ENCODE measurements at places on chromosomes 5 and 9.

DNA sequence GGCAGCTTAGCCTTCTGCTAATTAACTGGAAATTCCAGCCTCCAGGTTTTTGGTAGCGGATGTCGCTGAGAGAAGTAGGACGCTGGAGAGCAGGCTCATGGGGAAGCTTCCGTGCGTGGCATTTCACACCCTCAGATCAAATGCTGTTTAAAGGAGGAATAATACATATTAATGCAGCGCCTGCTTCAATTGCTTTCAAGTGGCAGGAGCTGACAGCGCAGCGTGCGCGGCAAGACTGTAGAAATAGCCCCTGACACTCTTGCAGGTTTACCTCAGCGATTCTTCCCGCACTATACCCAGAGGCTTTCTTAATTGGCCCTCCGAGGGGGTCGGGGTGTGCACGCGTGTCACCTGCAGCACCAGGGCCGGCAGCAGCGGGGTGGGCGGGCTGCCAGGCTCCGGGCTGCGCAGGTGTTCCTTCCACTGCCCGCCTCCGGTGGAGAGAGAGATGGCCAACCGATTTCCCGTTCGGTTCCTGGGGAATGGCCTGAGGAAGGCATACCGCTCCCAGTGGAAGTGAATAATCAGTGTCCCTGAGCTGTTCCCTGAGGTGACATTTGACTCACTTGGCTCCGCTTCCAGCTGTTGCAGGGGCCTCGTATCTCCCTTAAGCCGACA lies 427.9 kb downstream of the KCTD16 start:
- no peak for DNase-seq

GRCh38 chr5:123448017-123448617 lies 24.9 kb upstream of the CEP120 start:
- DNase-seq, result no peak

DNA sequence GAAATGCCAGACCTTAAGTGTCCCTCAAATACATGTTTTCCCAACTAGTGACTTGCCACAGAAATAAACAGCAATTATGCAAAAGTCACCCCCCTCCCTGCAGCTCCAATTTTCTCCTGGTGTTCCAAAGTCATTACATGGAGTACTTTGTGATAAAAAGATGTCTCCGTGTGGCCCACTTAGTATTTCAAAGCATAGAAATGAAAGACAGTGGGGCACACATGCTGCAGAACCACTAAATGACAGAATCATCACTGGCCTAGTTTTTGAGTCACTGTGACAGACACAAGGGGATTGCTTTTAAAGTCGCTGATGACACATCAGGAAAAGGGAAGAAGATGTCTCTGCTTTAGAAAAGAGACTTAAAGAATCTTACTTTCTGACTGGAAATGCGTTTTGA lies 323.4 kb downstream of the PSAT1 start:
- no peak for DNase-seq

GRCh38 chr9:38195737-38196161 lies 126.7 kb upstream of the SHB start:
- DNase-seq, result no peak

DNA sequence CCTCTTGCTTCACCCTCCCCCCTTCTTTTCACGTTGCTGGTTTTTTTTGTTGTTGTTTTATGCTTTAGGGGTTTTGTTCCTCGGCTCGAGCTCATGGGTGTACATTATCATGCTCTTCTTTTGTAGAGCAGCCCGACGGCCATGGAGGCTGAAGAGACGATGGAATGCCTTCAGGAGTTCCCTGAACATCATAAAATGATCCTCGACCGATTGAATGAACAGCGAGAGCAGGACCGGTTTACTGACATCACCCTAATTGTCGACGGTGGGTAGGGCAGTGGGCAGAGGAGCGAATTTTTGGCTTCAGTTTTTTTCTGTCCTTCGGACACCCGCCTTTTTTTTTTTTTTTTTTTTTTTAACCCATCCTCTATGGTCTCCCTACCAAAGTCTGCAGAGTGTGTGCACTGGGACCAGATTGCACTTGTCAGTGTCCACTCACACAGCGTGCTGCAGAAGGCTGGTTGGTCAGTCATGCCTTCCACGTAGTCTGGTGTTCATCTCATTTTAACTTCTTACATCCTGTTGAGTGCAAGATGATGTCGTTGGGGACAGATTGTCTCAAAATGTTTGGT lies 1.3 kb downstream of the ZNF131 start:
- peak; percentile 35 for DNase-seq

DNA sequence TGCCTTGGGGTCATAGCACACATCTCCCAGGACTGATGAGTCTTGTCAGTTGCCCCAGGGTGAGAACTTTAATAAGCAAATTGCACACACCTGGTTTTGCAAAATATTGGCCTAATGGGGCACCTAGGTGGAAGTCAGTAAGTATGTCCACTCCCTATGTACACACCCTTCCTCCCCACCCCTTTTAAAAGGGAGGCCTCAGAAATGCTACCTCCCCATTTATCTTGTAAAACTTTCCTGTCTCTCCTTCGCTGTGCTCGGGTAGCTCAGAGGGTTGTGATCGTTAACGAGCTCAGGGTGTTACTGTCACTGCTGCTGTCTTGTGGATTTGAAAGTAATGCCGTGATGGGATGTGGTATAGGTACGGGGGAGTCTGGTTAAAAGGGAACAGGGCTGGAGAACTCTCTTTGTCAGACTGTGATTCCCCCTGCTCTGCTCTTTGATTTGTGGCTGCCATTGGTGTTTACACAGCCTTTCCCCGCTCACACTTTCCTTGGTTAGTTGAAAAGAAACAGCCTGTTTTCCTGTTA lies 26.2 kb downstream of the ZNF462 start:
- peak; percentile 86 for DNase-seq

DNA sequence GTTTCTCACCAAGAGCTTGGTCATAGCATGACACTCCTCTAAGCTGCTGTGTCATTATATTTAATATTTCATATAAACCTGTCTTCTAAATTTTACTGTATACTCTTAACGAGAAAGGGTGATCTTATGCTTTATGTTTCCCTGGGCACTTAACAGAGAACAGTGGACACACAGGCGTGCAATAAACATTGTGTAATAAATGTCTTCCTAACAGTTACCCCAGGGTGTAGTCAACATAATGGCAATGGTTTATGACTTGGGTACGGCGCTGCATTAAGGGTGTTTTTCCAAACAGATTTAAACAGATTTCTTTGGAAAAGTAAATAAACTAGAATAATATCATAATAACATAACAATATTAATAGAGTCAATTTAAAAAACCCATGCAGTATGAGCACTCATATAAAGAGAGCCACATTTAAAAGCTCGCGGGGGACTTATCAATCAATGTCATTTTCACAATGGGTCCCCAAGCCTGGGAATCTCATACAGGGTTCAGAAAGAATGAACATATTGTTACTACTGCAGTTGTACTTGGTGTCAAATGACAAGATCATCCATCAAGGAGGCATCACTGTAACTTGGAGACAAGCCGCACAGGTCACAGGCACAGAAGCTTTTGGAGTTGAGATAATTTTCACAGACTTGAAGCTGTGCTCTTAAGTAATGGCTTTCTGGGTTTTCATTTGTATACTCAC lies 376.4 kb downstream of the CTNND2 start:
- no peak for DNase-seq

- peak; percentile 80 for DNase-seq
Observed at GRCh38 chr9:90546200-90546599, 96.4 kb downstream of the DIRAS2 start.

DNA sequence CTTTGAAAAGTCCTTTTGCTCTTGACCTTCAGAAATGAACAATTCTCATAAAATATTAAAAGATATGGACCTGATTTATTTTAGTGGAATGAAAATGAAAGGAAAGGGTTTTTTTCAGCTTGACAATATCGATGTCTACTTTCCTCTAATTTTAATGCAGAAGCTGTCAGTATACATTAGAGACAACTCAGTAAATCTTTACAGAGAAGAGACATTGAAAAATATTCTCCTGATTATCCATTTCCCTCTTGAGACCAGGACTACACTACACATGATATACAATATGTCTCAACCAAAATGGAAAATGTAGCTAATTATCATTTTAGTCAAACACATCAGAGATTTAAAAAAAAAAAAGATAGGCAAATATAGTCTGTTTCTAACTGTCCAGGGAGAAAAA lies 288.5 kb upstream of the NUDT12 start:
- no peak for DNase-seq

DNA sequence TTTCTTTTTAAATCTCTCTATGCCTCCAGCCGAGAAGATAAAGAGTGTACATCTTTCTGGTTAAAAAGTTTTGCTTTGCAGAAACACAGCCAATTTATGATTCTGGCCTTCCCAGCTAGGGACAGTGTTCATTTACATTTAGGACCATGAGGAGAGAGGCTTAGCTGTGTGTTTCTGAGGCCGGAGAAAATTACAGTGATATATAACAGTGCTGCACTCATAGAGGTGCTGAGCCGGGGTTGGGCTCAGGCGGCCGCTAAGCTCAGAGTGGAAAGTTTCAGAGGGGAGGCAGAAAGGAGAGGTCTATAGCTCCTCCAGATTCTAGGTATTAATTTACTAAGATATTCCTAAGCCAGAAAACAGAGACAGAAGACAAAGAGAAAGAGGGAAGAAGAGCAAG lies 37.0 kb upstream of the LCP2 start:
- DNase-seq, result no peak

DNA sequence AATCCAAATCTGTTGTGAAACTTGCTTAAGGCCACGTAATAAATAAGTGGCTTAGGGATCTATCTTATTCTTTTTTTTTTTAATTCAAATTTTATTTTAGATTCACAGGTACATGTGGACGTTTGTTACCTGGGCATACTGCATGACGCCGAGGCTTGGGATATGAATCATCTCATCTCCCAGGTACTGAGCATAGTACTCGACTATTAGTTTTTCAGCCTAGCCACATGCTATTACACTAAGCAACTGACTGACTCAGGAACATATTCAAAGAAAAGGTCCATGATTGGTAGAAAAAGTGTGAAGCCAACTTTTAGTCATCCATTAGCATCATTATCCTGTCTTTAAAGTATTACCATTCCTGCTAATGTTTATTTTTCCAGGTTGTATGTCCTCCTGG lies 1103.5 kb upstream of the DMAC1 start:
- DNase-seq, result no peak

DNA sequence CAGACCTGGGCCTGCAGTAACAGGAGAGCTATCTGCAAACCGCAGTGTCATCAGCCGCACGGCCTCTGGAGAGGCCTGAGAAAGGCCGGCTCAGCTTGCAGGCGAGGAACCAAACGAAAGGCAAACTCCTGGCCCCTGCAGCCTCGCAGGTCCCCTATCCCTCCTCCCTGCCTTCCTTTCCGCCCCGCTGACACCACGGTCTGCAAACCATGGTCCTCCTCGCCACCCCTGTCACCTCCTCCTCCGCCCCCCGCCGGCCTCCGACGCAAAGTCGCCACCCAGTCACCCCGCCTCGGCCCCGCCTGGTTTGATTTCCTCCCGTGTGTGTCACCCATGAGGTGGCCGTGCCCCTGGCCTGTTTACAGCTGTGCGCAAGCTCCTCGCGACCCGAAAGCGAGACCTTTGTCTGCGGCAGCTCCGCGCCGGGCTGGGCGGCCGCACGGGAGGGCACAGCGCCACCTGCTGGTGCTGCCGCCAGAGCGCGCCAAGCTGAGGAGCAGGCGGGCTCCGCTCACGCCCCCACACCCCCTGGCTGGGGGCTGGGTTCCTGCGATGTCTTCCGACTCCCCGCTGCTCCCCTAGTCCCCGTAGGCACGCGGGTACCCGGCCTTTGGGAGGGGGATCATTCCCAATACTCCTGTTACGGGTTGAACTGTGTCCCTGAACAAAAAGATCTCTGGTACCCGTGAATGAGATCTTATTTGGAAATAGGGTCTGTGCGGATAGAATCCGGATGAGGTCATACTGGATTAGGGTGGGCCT lies 19.4 kb downstream of the GBGT1 start:
- peak; percentile 91 for DNase-seq

GRCh38 chr5:67208403-67208802 lies 11.8 kb upstream of the CD180 start:
- no peak for DNase-seq
